ENCODE measurements at places on chromosomes 6 and 20. TPM values are rescaled to one million over a fixed set of nuclear protein-coding genes. Genes with fewer than 3 reads are reported as not detected.

DNA sequence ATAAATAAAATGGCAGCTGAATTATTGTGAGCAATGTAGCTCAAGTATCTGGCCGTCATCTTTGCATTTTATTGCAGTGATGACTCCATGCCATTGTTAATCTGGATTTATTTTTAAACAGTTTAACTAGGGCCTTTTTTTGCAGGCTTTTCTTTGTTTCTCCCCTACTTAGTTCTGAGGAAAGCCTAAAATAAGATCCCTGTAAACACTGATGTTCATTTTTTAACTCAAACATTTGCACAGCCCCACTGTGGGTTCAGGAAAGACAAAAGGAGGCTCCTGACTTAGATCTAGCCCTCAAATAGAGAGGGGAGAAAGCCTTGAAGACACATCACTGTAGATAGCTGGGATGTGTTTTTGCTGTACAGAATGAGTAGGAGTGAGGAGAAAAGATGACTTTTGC is 69.2 kb downstream of the PLEKHG1 start:
- no peak for DNase-seq

Gene SGK1
- total RNA-seq: 129 TPM

- no peak for DNase-seq
These were observed 29.8 kb upstream of the MCHR2 start for GRCh38 chr6:100023798-100024197.

DNA sequence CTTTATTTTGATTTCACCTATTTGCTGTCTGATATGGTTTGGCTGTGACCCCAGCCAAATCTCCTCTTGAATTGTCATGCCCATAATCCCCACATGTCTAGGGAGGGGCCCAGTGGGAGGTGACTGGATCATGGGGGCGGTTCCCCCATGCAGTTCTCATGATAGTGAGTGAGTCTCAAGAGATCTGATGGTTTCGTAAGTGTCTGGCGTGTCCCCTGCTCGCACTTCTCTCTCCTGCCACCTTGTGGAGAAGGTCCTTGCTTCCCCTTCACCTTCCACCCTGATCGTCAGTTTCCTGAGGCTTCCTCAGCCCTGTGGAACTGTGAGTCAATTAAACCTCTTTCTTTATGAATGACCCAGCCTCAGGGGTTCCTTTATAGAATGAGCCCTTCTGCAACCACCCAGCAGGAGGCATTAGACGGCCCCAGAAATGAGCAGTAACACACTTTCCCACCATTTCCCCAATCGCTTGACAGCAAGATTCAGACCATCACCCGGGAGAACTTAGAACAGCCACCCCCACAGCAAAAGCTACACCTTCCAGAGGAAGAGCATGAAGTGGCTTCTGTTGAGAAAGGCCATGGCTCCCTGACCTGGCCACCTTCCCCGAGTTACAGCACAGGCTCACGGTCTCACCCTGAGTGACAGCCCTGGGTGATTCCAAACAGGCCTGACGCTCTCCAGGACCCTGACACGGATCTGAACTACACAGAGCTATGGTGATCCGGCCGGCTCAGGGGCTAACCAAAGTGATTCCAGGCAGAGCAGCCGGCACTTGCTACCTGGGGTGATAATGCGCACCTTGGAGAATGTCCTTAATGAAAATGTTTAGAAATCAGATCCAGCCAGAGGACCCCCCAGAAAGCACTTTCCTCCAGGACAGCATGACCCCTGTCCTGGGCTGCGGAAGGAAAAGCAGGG is 131.2 kb upstream of the CDH4 start:
- DNase-seq: peak; percentile 36

Gene PPP1R3G
- total RNA-seq: 0.10 TPM

DNA sequence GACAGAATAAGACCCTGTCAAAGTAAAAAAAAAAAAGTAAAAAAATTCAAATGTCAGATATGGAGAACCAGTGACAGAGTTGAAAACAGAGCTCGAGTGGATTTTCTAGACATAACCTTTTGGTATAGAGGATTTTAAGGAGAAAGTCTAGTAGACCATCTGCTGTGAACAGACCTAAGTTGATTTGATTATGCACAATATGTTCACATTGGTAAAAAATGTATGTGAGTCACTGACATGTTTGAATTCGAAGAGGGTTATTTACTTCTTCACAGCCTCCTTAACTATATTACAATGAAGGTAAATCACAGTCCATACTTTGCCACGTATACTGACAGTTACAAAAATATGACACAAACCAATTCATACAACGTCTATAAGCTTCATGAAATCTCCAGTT is 7.4 kb downstream of the TINAG start:
- DNase-seq: no peak
